HCT116 (cell line): ENCODE measurements at places on chromosomes 12 and 14.

GRCh38 chr12:48414021-48414420 lies 58.3 kb upstream of the ANP32D start:
- no peak for DNase-seq

DNA sequence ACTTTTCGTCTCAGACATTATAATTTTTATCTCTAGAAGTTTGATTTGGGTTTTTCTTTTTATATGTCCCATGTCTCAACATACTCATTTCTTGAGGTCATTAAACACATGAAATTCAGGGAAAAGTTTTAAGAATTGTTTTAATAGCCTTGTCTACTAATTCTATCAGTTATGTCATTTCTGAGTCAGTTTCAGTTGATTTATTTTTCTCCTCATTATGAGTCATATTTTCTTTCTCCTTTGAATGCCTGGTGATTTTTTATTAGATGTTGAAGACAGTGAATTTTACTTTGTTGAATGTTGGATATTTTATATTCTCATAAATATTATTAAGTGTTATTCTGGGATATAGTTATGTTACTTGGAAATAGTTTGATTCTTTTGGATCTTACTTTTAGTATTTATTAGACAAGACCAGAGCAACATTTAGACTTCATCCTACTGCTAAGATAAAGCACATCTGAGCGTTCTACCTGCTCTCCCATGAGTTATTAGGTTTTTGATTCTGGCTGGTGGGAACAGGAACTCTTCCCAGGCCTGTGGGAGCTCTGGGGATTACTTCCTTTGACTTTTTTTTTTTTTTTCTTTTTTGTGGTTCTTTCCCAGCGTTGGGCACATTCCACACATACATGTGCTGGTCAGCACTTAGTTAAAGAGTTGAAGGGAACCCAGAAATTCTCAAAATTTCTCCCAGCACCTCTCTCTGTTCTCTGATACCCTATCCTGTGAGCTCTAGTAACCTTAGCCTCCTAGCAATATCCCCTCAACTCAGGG lies 1157.7 kb downstream of the BCL11B start:
- no peak for DNase-seq

DNA sequence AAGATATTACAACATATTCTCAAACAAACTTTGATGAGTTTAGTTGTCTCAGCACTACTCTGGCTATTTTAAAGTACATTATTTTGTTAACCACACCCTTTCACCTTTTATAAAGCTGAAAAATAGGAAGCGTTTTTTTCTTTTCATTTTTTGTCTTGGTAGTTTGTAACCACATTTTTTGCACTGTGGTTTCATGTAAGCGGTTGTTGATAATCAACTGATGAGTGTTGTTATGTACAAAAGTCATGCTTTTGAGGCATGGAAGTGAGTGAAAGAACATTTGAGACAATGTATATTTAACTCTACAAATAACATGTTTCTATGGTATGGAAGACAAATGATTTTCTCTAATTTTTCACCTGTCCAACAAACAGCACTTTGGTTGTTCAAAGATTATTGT lies 52.1 kb upstream of the ATP2B1 start:
- DNase-seq, result no peak

- DNase-seq, result no peak
Measured at GRCh38 chr12:4894019-4894418, 15.7 kb upstream of the KCNA1 start.

GRCh38 chr12:13725049-13725448 lies 256.4 kb downstream of the GRIN2B start:
- no peak for DNase-seq

- no peak for DNase-seq
Measured at GRCh38 chr12:92411687-92412086, 266.0 kb upstream of the BTG1 start.

DNA sequence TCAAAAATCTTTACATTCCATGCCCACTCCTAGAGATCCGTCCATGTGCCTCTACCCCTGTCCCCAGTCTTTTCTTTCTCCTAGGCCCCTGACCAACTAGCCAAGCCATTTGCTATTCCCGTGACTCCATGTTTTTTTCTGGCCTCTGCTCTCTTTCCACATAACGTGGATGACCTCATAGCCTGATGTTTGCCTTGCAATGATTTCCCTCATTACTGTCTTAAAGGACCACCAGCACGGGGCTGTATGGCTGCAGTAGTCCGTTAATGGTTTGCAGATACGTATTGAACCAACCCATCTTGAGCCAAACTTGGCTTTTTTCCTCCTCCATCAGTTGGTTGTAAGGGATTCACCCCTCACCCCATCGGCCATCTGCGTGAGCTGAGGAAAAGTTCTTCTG lies 226.0 kb downstream of the PCNX1 start:
- no peak for DNase-seq

DNA sequence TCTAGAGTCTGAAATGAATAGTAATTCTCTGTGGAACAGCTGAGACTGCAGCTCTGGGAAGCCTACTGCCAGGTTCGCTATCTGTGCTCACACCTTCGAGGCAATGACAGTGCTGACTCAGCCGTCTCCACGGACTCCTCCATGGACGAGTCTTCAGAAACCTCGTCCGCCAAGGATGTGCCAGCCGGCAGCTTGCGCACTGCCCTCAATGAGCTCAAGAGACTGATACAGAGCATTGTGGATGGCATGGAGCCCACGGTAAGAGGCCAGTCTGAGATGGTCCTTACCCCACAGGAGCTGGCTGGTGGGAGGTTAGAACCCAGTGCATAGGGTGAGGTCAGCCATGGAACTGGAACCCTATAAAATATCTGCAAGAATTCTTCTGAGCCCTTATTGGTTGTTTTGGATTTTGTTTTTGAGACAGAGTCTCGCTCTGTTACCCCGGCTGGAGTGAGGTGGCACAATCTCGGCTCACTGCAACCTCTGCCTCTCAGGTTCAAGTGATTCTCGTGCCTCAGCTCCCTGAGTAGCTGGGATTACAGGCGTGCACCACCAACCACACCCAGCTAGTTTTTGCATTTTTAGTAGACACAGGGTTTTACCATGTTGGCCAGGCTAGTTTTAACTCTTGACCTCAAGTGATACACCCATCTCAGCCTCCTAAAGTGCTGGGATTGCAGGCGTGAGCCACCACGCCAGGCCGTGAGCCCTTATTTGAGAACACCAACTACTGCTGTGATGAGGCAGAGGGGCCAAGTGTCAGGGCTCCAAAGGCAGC lies 43.9 kb downstream of the RAB35 start:
- DNase-seq, result no peak
